ENCODE measurements at places on chromosomes 7 and 10.

GRCh38 chr7:41205600-41205999, 497.3 kb downstream of the INHBA start:
- DNase-seq: no peak

- no peak for DNase-seq
These were observed 4.8 kb downstream of the PTF1A start for GRCh38 chr10:23196915-23197314.

DNA sequence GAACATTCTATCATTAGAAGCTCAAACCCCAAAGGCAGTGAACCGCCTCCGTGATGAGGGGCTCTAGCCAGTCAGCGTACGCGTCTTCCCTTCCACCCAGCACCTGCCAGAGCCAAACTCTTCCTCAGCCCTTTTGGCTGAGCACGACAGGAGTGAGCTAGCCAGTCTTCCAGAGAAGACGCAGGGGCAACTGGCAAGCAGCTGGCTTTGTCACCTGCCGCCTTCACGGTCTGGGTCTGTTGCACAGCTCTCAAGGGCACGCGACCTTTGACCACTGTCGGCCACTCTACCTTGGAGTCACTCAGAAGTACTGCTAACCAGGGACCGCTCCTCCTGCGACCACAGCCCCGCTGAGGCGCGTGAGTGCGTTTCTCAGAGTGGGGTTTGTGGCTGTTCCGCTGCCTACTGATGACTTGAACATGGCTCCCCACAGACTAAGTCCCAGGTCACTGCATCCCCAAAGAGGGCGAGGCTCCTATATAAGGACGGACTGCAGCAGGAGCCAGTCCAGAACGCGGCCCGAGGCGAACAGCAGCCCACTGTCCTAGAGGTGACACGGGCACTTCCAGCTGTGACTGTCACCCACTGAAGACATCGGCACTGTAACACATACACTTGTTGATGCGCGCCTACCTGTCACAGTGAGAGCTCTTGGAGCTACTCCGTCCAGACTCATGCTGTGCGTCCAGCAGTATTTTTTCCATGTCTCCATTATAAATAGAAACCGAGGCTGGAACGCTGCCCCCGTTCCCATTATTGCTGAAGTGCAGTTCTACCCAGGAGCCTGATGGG, 8.4 kb downstream of the BNIP3 start:
- no peak for DNase-seq

DNA sequence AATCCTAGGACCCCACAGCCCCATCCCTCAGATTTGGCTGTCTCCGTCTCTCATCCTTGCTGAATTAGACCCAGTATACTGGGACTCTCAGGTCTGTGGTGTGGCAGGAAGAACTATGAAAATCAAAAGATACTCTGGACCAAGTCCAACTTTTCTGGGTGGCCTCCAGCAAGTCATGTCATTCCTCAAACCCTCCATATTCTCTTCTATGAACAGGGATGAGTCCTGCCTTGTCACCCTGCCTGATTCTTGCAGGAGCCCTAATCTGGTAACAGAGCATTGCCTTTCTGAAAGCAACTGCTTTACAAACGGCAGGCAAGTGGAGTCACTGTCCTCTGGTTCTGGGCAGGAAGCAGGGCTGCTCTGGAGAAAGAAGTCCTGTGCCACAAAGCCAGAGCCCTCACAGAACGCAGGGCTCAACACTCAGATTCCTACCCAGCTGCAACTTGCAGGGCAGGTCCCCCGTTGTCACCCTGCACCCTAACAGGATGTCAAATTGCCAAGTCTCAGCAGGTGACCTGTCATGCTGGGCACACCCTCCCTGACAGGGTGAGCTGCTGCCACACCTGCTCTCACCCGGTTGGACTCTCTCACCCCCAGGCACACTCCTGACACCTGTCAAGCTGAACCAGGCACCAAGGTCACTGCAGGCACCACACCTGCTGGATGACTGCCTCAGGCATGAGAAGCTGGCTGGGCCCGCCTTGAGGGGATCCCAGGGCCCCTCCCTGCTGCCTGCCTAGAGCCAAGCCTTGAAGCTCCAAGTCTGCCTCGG, 227.7 kb downstream of the KCNMA1 start:
- no peak for DNase-seq

- DNase-seq: no peak
These were observed 73.1 kb downstream of the PRKAG2 start for GRCh38 chr7:151803841-151804240.

- DNase-seq: peak; percentile 76
These were observed 770 bp downstream of the PLXNA4 start for GRCh38 chr7:132575419-132575981.

- peak; percentile 71 for DNase-seq
These were observed 11.1 kb downstream of the MCU start for GRCh38 chr10:72702868-72703581.

- DNase-seq: no peak
These were observed 190.4 kb downstream of the HDAC9 start for GRCh38 chr7:18685971-18686370.

DNA sequence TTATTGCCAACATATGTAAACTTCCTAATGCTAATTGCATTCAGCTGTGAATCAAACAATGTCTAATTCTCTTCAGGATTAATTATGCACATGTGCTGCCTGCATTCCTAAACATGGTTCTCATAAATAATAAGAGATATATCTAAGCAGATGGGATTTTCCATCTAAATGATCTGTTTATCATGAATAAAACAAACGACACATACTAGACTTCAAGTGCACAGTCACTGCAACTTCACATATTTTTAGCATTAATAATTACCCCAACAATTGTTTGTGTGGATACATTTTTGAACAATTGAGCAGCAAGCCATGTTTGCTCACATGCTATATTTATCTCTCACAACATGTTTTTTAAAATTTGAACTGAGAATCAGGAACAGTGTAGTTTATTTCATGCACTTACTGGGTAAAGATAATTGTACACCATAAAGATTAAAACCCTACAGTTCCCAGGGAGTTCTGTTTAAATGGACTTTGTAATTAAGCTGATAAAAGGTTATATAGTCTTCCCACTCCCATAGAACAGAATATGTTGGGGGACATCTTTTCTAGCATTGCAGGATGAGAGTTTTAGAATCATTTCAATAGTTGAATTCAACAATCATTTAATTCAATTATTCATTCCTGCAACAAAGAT, 378.5 kb downstream of the MDFIC start:
- DNase-seq: peak; percentile 11

- no peak for DNase-seq
These were observed 4.7 kb upstream of the PFKP start for GRCh38 chr10:3062502-3063186.

DNA sequence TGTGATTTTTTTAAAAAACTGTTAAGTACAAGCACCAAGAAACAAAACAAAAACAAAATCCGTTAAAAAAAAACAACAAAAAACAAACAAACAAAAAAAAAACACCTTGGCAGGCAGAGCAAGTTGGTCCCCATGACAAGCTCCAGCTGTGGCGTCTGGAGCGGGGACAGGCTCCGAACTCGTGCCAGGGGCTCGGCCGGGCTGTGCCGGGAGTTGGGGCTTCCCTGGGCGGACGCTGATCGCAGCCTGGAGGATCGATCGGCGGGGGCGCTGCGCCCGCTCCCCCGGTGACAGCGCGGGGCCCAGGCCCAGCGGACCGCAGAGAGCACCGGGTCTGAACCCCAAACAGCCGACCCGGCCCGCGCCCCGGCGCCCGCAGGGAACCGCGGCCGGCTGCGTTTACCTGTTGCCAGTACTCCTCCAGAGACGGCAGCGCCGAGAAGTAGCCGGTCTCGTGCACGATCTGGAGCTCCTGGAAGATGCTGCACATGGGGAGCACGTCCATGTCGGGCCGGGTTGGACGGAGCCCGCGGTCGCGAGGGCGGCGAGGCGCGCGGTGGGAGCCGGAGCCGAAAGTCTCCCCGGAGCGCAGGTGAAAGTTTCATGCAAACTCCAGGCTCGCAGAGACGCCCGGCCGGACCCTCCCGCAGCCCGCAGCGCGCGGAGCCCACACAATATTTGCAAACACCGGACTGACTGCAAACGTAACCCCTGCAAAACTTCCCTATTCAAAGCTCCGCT, at the start of gene KLF6:
Gene KLF6 (minus strand): TSS at position 700 of the 741 bp plus-strand sequence. CDS start 195 bp downstream, at position 505.
- DNase-seq: peak; percentile 42

- no peak for DNase-seq
These were observed 487.4 kb upstream of the CELF2 start for GRCh38 chr10:10530313-10530712.

GRCh38 chr10:33871061-33871956, 536.8 kb upstream of the NRP1 start:
- DNase-seq: no peak

DNA sequence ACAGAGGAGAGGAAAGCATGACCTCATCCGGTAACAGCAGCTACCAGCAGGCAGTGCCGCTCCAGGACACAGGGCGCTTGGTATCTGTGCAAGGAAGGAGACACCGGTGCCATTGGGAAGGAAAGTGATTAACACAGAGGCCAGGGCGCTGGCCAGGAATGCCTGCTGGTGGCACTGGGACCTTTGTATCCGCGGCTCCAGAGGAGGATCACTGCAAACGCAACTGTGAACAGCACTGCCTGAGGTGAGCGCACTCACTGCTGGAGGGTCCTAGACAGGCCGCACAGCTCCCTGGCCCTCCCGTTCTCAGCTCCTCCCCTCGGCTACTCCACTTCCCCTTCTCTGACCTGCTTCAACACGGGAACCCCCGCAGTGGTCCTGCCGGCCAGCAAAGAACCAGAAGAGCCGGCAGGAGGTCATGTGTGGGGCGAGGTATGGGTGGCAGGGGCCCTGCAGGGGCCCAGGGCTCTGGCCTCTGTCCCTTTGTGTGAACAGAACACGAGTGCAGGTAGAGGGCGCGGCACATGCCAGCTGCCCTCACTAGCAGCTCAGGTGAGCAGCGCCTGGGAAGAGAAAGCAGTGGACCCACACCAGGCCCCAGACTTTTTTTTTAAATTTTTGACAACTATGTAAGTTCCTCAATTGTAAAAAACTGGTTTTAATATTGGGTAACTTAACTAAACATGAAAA, 107.6 kb downstream of the VIPR2 start:
- DNase-seq: no peak

DNA sequence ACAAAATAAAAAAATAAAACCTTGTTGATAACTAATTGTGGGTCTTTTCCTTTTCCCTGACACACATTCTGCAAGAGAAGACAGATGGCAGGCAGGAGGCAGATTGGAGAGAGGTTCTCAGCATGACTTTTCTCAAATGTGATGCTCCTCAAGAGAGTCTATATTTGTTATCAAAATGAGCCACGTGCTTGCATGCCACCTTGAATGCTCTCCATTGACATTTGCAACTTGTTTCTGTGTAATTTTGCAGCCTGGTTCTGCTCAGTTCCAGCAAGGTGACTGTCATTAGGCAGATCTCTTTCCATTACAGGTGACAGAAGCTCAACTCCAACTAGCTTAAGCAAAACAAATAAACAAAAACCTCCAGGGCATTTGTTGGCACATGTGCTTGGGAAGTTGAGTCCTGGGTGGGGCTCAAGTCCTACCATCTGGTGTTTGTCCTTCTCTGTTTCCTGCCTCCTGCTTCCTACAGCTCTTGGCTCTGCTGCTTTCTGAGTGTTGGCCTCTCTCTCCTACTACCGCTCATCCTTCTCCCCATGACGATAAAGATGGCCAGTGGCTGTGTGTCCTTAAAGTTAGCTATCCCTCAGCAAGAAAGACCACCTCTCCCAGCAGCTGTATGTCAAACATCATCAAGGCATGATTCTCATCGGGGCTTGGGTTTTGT, 56.7 kb downstream of the GRK5 start:
- DNase-seq: peak; percentile 53

DNA sequence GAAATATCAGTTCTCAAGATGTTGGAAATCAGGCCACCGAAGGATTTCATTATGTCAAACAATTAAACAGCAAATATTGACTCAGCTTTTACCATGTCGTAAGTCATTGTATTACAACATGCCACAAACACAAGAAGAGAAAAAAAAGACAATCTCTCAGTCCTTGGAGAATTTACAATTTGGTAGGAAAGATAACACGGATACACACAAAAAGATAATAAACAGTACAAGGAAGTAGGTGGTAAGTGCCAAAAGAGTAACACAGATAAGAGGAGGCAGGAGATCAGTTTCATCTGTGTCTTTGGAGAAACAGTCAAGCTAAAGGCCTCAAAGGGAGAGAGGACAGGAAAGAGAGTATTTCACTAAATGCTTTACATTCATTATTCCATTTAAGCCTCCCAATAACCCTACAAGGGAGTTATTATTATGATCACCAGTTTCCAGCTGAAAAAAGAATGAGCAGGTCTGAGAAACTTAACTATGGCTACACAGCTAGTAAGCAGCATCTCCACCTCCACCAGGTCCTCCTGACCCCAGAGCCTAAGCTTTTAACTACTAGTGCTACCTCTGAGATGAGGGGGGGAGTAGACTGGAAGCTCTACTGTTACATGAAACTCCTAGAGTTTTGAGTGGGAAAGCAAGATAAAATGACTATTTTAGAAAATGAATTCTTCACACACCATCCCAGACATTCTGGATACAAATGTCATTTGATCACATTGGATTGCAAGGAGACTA, 13.9 kb upstream of the DNAJC1 start:
- peak; percentile 41 for DNase-seq

DNA sequence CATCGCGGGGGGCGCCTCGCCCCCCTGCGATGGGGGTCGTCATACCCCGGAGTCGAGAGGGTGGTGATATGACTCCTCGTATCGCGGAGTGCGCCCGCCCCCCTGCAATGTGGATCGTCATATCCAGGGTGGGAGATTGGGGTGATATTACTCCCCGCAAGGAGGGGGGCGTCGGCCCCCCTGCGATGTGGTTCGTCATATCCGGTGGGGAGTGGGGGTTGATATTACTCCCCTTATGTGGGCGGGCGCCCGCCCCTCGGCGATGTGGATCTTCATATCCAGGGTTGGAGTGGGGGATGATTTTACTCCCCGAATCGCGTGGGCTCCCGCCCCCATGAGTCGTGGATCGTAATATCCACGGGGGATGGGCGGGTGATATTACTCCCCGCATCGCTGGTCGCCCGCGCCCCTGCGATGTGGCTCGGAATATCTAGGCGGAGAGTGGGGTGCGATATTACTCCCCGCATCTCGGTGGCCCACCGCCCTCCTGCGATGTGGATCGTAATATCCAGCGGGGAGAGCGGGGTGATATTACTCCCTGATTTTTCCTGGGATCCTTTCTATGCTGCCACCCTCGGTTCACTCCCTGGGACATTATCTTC, 36.9 kb downstream of the MEIG1 start:
- DNase-seq: no peak

DNA sequence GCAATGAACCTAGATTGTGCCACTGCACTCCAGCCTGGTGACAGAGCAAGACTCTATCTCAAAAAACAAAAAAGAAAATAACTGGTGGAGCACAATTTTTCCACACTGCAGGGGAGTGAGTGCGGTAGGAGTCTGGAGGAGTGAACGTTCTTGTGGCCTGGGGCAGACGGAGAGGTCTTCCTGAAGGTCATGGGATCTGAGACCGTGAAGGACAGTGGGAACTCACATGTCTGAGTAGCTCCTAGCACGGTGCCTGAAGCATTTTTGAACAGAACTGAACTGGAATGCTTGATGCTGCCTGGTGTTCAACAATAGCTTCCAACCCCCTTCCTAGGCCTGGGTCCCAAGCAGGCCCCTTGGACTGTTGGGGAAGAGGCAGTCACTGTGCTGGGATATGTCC, 84.3 kb upstream of the PODXL start:
- no peak for DNase-seq

DNA sequence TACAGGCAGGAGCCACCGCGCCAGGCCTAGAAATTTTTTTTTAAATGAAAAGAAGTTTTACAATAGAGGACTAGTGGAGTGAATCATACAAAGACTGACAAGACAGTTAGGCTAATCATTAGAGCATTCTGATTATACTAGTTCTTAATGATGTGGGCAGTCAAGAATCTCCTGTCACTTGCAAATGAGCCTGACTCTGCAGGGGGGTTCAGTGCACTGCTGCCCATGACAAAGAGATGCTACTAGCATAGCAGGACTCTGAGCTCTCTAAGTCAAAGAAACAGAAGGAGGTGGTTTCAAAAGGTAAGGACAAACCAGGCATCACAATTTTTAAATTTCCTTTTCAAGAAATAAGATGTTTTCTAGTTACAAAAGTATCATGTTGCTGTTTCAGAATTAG, 59.0 kb downstream of the CCDC6 start:
- no peak for DNase-seq
